ENCODE measurements at places on chromosomes 3 and 15.

- DNase-seq, result no peak
Observed at GRCh38 chr3:127431066-127431465, 143.2 kb upstream of the PRR20G start.

DNA sequence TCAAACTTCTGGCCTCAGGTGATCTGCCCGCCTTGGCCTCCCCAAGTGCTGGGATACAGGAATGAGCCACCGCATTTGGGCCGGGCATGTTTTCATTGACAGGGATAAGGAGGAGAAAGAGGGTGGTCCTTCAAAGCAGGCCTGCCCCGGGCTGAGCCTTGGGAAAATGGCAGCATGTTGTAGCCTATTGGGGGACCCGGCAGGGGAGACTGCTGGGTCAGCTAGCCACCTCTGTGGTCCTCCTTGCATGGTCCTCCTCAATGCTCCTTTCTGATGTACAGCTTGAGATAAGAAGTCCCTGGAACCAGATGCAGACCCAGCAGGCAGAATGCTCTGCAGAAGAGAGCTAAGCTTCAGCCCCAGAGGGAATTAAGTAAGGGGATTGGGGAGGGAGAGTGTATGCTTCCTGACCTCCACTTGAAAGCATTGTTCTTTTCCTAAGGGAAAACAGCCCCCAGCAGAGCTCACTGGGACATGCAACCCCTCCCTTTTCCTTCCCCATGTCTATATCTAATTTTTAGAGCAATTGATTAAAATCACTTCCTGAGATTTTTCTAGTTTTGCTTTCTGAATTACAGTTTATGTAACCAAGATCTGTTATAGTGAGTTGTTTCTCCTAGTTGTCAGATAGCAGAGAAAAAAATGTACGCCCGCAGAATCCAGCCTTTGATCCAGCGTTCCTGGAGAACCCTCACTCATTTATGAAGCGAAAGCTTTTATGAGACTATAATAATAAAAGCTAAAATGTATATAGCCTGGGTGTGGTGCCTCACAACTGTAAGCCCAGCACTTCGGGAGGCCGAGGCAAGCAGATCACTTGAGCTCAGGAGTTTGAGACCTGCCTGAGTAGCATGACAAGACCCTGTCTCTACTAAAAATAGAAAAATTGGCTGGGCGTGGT lies 48.7 kb upstream of the VILL start:
- DNase-seq, result no peak

DNA sequence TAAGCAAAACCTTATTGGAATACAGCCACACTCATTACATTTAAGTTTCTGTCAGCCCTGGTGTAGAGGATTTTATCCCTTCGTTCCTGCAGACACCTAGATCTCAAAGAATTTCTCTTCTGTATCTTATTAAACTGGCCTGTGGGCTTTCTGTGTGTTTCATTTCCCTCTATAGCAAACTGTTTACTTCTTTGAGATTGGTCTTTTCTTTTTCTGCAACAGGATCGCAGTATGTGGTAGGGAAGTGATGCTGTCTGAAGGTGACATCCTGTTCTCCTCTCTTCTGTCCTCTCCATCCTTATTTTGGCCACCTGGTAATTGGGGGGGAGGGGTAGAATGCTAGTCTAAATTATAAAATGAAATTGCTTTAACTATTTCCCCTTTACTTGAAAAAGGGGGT lies 25.5 kb downstream of the ATP1B3 start:
- no peak for DNase-seq

- no peak for DNase-seq
Observed at GRCh38 chr15:62494197-62494596, 329.1 kb upstream of the C2CD4B start.

GRCh38 chr15:81008312-81008711 lies 7.6 kb downstream of the TLNRD1 start:
- DNase-seq, result no peak

- no peak for DNase-seq
Observed at GRCh38 chr3:160159806-160160205, 65.4 kb upstream of the C3orf80 start.

GRCh38 chr3:148736086-148736485 lies 38.4 kb downstream of the AGTR1 start:
- no peak for DNase-seq

- no peak for DNase-seq
Observed at GRCh38 chr15:55389264-55389607, 18.9 kb downstream of the CCPG1 start.

All from stimulated activated CD8-positive, alpha-beta memory T cell treated with anti-CD3 and anti-CD28 coated beads, Interleukin-2, amount 100 ng/mL, for 1 hour (primary cell).